Caki2 (cell line): ENCODE measurements at places on chromosomes 6 and 20. TPM values are rescaled to one million over a fixed set of nuclear protein-coding genes. Genes with fewer than 3 reads are reported as not detected.

SLC22A2 gene
- 0.10 TPM in 1 of 2 replicates, not detected in the other for total RNA-seq

DNA sequence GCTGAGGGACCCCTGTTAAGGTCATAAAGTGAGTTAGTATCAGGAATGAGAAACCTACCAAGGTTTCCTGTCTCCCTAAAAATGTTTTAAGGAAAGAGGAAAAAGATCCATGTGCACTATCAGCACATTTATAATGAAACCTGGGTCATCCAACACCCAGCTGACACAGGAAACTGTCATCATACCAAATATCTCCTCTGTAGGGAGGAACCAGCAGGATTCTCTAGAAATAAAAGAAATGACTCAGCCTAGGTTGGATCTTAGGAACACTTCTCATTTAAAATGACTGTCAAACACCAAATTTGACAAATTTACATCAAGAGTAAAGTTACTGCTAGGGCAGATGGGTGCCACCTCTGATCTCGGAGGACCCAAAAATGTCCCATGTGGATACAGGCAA lies 21.7 kb downstream of the GFOD1 start:
- no peak for DNase-seq

DNA sequence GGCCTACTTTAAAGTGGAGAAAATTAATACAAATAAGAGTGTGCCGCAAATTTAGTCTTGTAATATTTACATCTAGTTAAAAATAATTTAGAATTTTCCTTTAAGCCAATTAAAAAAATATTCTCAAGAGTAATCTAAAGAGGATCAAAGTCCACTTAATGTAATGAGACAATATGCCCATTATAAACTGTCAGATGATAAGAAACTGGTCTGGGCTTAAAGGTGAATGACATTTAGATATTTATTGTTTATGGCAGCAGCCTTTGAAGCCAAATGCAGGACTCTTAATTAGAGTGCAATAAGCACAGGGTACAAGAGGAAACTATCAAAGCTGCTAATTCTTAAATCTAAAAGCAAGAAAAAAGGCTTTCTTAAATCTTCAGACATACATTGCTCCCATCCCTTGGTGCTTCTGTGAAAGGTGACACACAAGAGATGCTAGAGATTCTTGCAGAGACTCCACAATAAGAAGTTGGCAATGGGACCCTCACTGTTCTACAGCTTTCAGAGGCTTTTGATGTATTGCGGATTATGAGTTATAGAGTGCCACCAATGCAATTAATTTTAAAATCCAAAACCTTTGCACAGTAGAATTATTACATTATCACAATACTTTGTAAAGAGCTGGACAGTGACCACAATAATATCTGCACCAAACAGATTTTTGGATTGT lies 116.1 kb downstream of the MAN1A1 start:
- DNase-seq = no peak

DNA sequence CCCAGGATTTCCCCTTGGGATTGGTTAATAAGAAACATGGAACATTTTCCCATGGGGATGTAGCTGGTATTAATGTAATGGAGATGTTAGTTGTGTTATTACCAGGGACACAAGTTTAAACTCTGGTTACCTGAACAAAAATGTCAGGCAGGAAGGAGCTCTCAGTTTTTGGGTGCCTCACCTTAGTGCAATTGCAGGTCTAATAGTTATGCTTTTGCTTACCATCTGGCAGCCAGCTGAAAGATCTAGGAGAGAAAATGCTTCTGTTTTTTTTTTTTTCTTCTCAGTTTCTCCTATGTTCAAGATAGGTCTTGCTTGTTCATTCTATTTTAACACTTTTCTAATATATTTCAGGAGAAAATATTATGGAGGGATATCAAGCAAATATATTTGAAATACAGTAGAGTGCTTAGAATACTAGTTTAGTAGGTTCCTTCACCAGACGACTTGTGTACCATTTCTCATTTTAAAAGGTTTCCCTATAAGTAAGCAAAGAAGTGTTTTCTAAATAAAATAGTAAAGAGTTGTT lies 4.2 kb upstream of the UBE2J1 start:
- no peak for DNase-seq

DNA sequence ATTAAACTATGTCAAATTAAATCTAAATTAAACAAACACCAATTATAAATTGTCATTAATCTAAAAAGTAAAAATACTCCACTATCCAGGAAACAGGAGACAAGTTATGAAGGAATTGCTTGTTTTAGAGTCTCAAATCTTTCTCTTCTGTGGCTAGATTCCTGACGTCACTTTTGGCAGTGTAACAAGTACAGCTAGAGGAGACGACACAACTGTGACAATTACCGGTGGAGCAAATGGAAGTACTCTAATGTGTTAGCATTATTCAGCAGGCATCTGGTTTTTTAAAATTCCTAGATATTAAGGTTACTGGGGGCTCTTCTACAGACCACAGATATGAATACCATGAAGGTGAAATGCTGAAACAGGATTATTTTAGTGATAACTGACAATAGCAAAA lies 1042.7 kb downstream of the EPHA7 start:
- DNase-seq = no peak

DNA sequence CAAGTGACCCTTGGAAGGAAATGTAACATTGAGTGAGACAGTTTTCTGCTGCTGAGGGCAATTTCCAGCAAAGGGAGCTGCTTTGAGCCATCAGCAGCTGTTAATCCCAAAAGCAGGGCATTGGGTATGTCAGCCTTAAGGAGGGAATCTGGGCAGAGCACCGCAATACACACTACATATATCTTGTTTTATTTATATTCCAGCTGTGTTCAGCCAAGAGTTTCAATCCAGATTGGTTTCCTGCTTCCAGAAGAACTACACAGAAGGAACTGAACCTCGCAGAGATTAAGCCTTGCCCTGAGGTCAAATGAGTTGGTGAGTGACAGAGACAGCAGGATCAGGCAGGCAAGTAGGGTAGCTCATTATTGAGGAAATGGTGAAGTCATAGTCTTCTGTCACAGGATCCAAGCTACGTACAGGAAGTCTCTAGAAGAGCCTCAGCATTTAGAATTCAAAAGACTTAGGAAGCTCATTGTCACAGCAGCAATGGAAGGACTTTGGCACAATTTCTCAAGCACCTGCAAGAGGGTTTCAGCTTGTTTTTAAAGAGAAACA lies 109.9 kb upstream of the HEY2 start:
- no peak for DNase-seq

DNA sequence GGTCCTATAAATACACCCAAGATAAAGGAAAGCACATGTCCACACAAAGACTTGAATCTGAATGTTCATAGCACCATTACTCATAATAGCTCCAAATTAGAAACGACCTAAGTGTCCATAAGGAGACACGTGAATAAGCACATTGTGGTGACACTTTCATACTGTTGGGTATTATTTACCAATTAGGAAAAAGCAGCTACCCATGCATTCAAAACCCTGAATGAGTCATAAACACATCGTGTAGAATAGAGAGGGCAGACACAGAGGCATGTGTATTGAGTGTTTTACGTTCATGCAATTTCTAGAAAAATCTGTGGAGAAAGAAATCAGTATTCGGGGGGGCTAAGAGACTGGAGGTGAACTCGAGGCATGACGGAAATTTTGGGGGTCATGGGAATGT lies 396.7 kb downstream of the THBS2 start:
- DNase-seq = no peak

DNA sequence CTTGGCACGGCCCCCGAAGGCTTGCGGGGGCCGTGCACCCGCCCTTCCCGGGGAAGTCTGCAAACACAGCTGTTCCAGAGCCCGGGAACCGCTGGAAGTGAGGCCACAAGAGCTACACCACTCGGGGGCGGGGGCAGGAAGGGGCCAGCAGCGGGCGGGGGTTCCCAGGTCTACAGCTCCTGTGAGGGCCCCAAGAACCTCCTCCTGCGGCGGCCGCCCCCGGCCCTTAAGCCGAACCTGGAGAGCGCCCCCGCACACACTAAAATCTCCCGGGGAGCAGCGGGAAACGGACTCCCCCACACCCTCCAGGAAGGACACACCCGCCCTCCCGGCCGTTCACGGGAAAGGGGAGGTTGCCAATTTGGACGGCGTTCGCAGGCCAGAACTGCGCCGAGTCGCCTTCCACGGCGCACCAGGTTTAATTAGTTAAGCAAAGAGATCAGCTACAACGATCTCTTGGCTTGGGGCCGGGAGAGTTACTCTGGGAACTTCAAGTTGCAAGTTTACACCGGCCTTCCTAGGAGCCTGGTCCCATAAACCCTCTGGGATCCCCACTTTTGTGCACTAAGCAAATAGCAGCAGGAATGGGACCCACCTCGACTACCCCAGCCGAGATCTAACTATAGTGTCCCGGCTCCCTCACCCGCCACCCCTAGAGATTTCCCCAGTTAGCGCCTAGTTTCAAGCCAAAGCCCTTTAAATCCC lies 1.7 kb downstream of the JAG1 start:
- DNase-seq = no peak

LAMA2 gene
- 0.41 and 0.46 TPM in 2 replicates for total RNA-seq

BPI gene
- total RNA-seq = not detected in 2 replicates

GRCh38 chr20:55140631-55141030 lies 665.2 kb downstream of the DOK5 start:
- DNase-seq = no peak

DNA sequence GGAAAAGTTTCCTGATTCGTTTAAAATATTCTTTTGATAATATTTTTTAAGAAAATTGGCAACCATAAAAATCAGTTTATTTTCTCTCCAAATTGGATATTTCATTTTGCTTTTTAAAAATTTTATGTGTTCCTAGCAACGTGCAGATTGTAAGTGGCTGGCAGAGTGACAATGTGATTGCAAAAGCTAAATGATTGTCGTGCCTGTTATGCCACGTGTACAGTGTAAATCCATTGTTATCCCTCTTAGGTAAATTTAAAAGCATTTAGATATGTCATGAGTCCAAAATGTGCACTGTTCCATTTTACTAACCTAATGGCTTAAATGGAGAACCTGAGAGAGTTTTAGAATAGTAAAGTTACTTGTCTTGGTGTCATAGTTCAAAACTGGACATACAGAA lies 94.4 kb upstream of the ADGRF4 start:
- DNase-seq = no peak

- no peak for DNase-seq
Measured at GRCh38 chr6:110710115-110710514, 105.2 kb downstream of the CDK19 start.

- DNase-seq = no peak
Measured at GRCh38 chr6:112912416-112913101, 565.4 kb downstream of the RFPL4B start.

DNA sequence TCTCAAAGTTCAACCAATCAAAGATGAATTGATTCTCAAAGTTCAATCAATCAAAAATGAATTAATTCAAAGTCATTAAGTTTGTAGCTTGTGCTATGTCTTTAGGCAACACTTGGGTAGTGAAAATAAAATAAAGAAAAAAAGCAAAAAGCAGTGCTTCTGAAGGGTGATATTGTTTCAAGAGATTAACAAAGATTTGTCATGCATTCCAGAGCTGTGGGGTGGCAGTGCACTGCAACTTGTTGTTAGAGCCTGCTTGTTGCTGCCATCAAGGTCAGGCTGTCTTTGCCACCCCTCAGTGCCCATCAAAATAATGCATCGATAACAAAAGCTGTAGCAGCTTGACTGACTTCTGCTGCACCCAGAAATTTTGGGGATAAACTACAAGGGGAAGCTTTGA lies 128.6 kb downstream of the RNF144B start:
- DNase-seq = no peak
